ENCODE measurements at places on chromosomes 7 and 10.

DNA sequence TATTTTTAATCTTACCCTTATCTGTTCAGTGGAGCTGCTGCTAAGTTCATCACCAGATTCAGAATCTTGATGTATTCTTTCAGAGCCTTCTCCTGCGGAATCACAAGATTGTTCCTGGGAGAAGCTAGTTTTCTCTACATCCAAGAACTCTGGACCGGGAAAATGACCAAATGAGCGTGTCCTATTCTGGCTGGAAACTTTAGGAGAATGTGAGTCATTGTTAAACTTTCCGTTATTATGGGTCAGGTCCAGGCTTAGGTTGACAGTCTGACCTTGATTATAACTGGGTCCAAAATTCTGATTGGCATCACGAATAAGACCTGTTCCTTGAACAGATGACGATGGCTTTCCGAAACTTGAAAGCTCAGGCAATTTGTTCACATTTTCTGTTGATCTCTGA, 20.5 kb downstream of the ARHGAP12 start:
- no peak for DNase-seq

DNA sequence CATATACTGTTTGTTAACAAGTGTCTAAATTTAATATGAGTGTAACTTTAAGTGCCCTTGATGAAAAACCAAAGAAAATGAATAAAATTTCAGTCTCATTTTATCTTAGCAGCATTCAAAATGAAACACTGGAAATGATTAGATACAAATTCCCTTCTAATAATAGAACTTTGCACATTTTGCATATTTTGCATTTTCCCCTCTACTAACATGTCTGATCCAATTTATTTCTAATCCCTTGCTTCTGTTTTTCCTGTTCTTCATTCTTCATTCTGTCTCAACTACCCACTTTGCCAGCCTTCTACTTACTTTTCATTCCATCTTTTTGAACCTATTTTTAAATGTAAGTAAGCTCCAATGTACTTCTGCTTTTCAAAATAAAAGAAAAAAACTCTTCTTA, 42.7 kb upstream of the SEMA3D start:
- DNase-seq, result no peak

GRCh38 chr7:91517201-91517785, 253.1 kb downstream of the FZD1 start:
- DNase-seq, result no peak

GRCh38 chr10:110724937-110725336, 80.8 kb downstream of the RBM20 start:
- DNase-seq, result no peak

GRCh38 chr10:60429084-60429849, 39.6 kb upstream of the ANK3 start:
- DNase-seq, result no peak

- DNase-seq, result no peak
Measured at GRCh38 chr10:72034761-72035160, 53.6 kb downstream of the SPOCK2 start.

- no peak for DNase-seq
Measured at GRCh38 chr7:47326220-47326619, 255.7 kb downstream of the TNS3 start.

DNA sequence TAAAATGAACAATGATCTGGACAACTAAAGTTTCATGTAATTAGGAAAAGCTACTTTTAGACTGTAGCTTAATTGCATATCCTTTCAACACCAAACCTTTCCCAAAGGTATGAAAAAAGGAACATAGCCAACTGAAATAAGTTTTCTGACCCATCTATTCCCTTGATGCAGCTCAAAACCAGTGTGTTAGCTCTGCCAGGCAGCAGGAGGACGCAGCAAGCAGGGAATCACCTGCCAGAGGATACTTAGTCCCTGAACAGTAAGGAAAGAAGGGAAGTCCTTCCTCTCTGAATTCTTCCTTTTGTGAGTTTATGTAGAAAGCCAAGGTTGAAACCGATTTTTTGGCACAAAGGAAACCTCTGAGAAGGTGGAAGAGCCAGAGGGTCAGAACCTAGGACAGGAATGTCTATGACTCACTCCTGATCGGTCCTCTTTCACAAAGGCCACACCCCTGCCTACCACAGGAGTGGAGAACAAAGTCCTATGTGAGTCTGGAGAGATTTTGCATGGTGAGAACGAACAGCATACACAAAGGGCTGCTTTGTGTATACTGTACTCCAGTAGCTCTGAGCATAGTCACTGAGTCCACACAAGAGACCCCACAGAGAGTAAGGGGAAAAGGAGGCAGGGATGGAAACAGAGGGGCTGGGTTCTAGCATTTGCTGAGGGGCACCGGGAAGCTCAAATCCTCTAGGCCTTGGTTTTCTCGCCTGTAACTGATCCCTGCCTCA, 68.8 kb upstream of the GSDME start:
- DNase-seq, result no peak

DNA sequence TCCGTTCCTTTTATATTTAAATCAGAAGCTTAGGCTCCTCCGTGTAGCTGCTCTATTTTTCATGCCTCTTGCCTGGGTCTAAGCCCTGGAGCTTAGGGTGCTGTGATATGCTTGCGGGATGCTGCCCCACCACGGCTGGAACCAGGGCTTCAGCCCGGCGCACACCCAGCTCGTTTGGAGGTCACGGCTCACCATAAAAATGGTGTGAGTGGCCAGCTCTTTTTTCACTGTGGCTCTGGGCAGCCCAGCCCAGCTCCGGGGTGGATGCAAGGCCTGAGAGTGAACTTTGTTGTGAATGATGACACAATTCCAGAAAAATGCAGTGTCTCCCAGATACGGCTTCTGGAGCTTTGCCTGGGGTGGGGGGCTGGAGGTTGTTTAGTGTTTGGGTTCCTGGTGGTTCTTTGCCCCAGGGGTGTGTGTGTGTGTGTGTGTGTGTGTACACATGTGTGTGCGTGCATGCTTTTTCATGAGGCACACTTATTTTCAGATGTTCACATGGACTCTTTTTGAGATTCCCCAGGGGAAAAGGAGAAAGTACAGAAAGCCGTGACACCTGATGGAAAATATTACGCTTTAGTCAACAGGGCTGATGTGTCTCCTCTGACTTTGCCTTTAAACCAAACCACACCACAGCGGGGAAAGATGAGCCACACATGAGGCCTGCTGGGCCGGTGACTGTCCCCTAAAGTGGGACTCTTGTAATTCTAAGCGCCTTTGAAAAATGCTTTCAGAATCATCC, 46.2 kb downstream of the GRK5 start:
- DNase-seq, result peak; percentile 13

GRCh38 chr10:118045837-118046394, 825 bp downstream of the RAB11FIP2 start:
- peak; percentile 25 for DNase-seq

GRCh38 chr10:33337326-33337957, 3.0 kb upstream of the NRP1 start:
- DNase-seq, result peak; percentile 30

- DNase-seq, result no peak
Measured at GRCh38 chr7:25596443-25596842, 368.2 kb upstream of the NPVF start.

GRCh38 chr10:132447446-132448247, 50.6 kb downstream of the PWWP2B start:
- no peak for DNase-seq

DNA sequence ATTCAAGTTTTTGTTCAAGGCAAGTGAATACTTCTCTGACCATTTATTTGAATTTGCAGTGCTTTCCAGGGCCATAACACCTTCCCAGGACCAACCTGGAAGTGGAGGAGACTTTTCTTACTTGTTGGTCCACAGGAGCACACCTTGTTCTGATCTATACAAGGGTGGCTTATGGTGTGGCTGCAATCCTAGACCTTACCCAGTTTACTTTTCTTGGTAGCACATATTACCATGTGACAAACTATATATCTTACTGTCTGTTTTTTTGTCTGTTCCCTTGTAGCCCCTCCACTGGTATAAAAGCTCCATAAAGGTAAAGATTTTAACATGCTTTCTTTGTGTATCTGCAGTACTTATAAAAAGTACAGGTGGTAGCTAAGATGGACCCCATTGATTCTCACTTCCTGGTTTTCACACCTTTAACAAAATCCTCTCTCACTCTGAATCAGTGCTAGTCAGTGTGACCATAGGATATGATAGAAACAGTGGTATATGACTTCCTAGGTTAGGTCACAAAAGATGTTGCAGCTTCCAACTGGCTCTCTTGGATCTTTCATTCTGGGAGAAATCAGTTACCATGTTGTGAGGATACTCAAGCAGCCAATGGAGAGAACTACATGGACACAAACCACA, 5.6 kb upstream of the ASB4 start:
- DNase-seq, result no peak

DNA sequence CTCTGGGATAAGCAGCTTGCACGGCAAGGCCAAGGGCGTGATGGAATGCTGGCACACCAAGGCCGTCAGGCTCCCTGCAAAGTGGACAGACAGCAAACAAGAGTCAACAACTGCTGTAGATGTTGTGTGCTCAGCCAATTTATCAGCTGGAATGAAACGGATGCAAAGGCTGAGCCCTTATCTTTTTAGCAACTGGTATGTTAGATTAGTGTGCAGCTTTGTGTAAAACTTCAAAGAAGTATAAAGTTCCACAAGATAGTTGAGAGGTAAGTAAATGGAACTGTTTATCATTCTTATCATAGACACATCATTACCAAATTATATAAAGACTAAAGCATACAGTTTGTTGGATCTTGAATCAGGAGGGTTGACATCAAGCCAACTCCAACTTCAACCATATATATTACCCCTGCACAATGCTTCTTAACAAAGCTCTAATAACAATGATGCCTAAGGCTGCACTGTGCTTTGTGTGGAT, 289.0 kb downstream of the TNS3 start:
- DNase-seq, result no peak

DNA sequence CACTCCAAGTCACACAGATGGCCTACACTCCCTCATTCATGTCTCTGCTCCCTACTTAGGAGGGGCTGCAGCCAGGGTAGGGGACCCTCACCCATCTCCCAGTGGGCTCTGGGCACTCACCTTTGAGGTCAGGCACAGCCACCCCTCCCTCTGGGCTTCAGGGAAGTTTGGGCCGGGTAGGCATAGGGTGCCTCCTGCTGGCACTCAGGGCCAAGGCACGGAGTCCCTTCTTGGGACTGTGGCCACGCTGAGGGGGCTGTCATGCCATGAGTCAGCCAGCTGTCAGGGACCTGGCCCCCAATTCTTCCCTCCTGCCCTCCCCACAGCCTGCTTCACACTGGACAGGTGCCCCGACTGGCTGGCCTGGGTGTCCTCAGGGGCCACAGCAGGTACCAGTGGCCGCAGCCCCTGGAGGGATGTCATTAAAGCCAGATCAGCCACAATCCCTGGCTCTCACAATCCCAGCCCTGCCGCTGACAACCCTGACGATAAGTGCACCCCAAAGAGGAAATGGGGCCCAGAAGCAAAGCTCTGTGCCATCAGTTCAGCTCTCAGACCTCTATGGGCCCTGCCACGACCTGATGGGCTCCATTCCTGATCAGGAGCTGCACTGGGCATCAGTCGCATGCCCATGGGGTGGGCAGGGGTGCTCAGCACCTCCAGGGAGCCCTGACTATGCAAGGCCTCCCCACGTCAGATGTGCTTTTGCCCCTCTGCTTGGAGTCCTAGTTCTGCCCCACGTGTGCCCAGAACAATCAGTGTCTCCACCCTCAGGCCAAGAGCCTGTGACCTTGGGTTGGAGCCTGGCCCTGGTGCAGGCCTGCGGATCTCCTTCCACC, 34.1 kb upstream of the RET start:
- no peak for DNase-seq

GRCh38 chr10:33217854-33218253, 116.6 kb downstream of the NRP1 start:
- DNase-seq, result no peak

DNA sequence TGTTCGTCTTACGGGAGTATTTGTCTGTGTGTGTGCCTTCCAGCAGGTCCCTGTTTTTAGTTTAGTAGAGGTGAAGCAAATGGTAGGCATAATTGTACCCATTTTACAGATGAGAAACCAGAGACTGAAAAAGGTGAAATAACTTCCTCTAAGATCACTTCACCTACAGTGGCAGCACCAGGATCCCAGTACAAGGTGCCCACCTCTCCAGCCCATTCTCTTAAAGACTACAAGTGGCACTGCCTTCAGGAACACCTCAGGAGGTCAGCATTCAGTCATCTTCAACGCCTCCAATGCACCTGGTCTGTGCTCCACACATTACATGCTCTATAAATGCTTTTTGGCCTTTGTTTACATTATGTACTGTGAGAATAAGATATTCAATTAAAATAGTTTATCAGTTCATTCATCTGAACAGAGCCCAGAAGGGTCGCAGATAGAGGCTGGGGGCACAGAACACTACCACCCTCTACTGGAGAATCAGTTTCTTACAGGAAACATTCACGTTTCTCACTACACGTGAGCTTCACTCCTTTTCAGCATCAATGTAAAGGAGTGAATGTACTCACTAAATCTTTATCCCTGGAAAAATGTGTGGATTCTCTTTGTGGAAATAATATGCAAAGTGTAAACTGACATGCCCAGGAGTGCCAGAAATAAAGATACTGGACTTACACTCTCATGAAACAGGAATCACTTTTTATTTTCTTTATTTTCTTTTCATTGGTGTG, 45.5 kb upstream of the ABLIM1 start:
- peak; percentile 35 for DNase-seq

GRCh38 chr10:120423431-120424197, 33.4 kb upstream of the PLPP4 start:
- peak; percentile 59 for DNase-seq

DNA sequence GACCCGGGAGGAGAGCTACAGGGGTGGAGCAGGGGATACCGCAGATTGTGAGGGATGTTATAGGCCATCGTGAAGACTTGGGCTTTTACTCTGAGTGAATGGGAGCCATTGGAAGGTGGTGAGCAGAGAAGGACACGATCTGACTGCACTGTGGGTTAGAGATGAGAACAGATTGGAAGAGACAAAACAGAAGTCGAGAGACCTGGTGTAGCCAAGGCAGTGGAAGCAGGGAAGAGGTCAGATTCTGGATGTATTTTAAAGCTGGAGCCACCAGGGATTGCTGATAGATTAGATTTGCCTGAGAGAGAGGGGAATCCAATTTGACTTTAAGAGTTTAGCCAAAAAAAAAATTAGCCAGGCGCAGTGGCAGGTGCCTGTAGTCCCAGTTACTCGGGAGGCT, 21.6 kb upstream of the EEPD1 start:
- DNase-seq, result no peak

GRCh38 chr10:68251151-68251550, 19.2 kb upstream of the ATOH7 start:
- DNase-seq, result peak; percentile 62

DNA sequence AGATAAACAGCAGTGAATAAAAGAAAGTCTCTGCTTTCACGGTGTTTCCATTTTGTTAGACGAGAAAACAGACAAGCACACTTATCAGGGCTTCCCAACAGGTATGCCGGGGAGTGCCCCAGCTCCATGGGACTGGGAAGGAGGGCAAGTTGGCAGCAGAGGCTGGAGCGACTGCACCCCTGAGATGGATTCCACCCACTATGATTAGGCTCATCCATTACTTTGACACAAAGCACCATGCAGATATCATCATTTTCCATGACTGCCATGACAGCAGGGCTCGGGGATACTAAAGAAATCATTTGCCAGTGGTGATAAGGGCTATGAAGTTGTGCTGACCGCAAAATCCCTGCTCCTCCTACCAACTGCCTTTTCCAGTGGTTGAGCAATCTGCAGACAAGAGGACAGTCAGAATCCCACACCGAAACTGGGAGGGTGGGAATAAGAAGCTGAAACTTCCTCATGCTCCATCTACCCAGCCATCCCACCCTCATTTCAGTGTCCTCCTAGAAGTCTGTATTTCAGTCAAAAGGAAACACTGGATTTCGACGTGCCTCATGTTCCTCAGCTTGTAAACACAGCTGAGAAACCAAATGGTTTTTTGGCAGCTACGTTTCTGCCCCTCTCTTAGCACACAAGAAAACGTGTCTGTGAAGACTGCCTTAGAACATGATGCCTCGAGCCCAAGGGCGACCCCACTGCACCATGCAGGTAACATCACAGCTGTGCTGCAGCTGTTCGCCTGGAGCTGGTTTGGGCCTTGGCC, 15.5 kb downstream of the CREB3L2 start:
- no peak for DNase-seq
